ENCODE measurements at places on chromosomes 1 and 21. TPM values are rescaled to one million over a fixed set of nuclear protein-coding genes. Genes with fewer than 3 reads are reported as not detected.

Gene ATP1A4
- polyA plus RNA-seq: not detected

Gene FAM177B
- 16.5 TPM for polyA plus RNA-seq

Gene MYOG
- 1.5 TPM for polyA plus RNA-seq

Gene SNAP47
- polyA plus RNA-seq: 14.3 TPM

Gene TAS1R3
- 0.45 TPM for polyA plus RNA-seq

Gene TPTE
- polyA plus RNA-seq: not detected

Gene CAMK1G
- polyA plus RNA-seq: 0.37 TPM

Gene UTS2
- polyA plus RNA-seq: 0.68 TPM

Gene ZSWIM5
- polyA plus RNA-seq: 4.6 TPM

GRCh38 chr1:96682056-96682455 is 39.5 kb upstream of the PTBP2 start:
- DNase-seq: no peak

GRCh38 chr1:23423415-23424292 is 894 bp downstream of the TCEA3 start:
- peak; percentile 68 for DNase-seq

DNA sequence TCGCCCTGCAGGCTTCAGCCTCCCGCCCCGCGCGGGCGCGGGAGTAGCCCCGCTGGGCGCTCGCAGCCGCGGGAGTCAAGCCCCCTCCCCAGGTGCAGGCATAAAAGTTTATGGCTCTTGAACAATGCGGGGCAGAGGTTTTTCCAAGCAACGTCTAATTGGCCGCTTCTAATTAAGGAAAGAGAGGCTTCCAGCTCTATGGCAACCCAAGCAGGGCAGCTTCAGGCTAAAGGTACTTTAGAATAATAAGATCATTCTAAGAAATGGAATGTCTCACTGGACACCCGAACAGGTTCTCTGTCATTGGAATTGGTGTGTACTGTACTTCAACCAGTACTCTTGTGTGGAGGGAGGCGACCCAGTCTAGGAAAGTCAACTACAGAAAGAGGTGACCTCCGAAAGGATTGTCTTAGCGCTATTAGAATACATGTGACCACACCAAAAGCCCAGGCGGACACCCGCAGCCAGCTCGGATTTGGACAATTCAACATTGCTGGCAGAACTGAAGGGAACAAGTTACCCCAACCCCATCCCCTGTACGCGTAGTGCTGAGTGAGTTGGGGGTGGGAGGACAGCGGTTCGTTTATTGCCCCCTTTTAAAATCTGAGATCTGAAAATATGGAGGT is 12.5 kb downstream of the NR5A2 start:
- DNase-seq: peak; percentile 74

DNA sequence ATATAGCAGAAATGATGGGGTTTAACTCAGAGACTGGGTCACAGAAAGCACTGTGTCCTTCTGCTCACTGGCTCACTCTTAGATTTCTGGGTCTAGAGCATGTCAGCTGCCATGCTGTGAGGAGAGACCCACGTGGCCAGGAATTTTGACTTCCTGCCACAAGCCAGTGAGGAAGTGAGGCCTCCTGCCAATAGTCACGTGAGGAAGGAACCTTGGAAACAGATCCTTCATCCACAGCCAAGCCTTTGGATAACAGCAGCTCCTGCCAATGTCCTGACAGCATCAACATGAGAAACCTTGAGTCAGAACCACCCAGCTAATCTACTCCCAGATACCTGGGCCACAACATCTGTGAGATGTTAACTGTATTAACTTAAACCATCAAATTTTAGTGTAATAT is 114.5 kb upstream of the PLPPR5 start:
- no peak for DNase-seq

DNA sequence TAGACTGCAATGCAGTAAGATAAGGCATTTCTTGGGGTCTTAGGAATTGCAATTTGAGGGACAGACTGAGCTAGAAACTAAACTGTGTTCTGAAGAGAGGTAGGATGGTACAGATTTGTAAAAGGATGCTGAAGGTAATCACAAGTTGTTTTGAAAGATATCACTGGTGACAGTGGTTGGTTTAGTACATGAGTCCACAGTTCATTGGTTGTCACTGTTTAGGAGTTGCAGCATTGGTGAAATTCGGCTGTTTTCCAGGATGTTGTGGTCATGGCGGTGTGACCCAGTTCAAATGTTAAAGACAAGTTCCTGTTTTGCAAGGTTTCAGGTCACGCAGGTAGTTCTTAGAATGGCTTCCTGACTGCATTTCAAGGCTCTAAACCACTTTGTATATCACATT is 292.8 kb upstream of the B3GALT2 start:
- DNase-seq: peak; percentile 78

DNA sequence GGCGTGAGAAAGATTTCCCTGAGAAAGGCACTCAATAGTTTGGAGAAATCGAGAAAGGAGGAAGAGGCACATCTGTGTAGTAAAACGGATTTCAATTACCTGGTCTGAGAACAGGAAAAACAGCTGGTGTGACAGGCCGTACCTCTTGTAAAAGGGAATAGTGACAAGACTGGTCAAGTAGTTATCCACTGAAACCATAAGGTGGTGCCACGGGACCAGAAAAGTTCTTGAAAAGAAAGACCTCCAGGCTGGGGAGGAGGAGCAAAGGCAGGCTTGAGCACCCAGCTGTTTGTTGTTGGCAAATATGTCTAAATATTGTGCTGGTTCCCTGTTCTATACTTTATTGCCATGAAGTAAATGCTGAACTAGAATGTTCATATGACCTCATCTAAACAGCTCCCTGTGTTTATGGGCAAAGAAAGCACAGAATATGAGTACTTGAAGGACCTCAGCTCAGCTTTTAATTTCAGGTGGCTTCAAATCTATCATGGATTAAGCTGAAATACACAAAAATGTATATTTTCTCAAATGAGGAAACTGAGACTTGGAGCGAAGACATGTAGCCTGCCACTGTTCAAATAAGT is 4.0 kb downstream of the HAO2 start:
- DNase-seq: peak; percentile 82

DNA sequence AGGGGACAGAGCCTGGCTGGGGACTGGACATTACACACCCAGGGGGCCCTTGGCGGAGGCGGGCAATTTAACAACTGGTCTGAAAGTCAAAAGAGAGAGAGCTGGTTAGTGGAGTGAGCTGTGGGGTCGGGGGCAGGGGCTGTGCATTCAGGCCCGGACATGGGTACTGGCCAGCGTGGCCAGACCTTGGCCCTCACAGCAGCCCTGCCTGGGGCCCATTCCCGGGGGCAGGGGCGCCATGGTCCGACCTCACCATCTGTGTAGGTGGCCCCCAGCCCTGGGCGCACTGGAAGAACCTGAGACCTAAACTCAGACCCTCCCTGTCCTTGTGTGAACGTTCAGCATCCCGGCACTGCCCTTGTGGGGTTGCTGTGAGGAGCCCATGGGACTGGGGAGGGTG is 5.0 kb downstream of the CLDN19 start:
- DNase-seq: no peak

- DNase-seq: no peak
Observed at GRCh38 chr1:77706321-77706720, 23.9 kb upstream of the ZZZ3 start.

- DNase-seq: peak; percentile 33
Observed at GRCh38 chr1:172383536-172383935, 36.9 kb upstream of the C1orf105 start.

DNA sequence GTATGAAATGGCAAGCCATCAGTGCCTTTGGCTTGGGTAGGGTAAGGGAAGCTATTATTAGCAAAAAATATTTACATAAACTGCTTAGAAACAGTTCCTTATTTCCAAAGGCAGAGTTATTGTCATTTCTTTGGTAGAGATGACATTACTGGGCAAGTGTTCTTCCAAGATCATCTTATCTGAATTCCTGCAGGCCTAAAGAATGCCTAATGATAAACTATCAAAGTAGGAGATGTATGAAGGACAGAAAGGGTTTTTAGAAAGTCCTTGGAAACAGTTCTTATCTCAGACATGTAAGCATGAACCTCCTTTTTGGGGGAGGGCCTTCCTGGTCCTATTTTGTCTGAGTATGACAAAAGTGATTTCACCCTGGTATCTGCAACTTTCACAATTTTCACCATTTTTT is 5.1 kb upstream of the FRRS1 start:
- DNase-seq: no peak

GRCh38 chr1:241944300-241944699 is 13.3 kb upstream of the BECN2 start:
- DNase-seq: no peak

DNA sequence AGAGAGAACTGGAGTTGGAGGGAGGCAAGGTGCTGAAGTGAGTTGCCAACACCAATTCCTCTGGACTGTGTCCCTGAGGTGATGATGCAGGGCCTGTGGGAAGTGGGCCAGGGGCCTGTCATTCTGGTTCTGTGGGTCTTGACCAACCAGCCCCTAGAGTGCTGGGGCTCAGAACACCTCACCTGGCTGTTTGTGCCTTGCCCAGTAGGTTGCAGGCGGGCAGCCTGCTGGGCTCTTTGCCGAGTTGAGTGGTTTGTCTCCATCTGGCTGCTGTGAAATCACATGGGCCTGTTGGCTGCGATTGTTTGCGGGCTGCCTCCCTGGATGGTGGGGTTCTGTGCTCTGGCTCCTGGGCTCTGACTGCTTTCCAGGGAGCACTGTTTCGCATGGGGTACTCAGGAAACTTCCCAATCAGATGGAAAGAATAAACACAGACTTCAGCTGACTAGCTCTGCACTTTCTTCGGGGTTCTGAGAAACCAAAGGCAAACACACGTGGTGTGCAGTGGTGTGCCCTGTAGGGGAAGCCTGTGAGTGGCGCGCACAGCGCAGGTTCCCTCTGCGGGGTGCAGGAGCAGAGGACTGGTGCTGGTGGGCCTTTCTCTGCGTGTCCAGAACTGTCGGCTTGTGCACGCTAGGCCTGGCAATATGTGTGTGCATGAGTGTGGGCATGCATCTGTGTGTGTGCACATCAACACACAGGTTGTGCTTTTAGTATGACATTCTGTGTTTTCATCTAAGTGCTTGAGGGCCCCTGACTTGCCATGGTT is 95.1 kb downstream of the RHOU start:
- DNase-seq: no peak

DNA sequence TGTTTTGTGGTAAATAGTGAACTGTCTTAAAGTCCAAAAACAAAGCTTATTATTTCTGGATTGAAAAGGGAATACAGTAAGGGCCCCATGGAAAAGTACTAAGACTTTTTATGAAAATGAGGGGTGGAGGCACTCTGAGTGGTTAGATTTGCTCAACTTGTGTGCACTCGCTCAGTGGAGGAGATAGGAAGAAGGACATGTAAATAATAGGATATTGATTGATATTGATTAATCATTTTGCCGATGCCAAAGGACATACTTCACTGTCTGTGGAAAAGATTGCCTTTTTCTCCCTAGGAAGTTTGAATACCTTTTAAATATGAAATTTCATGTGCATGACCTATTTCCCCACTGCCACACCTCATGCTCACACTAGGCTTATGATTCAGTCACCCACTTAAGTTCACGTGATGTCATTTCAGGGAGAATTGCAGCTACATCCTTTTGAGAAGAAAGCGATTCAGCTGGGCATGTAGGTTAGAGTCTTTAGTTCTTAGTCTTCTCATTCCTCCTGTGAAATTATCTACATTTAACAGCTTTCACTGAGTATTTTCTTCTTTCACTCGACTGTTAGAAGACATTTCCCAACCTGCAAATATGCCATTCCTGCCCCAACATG is 5.0 kb downstream of the MTR start:
- no peak for DNase-seq

- DNase-seq: no peak
Observed at GRCh38 chr1:45216200-45216541, 9.8 kb upstream of the ZSWIM5 start.

GRCh38 chr21:33993286-33994231 is 78.0 kb upstream of the ATP5PO start:
- DNase-seq: no peak

- peak; percentile 32 for DNase-seq
Observed at GRCh38 chr1:66274634-66275033, 259.3 kb upstream of the SGIP1 start.

DNA sequence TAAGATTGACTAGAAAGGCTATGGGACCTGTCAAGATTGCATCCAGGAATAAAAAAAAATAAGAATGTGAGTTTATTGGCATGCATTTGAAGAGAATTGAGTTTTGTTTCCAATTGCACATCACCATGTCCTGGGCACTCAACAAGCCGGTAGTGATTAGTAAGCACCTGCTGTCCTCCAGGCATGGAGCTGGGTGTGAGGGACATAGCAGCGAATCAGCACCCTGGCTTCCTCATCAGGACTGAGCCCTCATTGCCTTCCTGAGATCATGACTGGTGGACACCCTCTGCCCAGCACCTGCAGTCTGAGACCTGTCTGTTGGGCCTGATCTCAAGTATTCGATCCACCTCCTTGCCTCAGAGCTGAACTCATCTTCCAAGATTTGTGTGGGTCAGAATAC is 26.8 kb downstream of the S100A6 start:
- no peak for DNase-seq

- DNase-seq: peak; percentile 58
Observed at GRCh38 chr1:111620441-111620971, 917 bp downstream of the RAP1A start.

DNA sequence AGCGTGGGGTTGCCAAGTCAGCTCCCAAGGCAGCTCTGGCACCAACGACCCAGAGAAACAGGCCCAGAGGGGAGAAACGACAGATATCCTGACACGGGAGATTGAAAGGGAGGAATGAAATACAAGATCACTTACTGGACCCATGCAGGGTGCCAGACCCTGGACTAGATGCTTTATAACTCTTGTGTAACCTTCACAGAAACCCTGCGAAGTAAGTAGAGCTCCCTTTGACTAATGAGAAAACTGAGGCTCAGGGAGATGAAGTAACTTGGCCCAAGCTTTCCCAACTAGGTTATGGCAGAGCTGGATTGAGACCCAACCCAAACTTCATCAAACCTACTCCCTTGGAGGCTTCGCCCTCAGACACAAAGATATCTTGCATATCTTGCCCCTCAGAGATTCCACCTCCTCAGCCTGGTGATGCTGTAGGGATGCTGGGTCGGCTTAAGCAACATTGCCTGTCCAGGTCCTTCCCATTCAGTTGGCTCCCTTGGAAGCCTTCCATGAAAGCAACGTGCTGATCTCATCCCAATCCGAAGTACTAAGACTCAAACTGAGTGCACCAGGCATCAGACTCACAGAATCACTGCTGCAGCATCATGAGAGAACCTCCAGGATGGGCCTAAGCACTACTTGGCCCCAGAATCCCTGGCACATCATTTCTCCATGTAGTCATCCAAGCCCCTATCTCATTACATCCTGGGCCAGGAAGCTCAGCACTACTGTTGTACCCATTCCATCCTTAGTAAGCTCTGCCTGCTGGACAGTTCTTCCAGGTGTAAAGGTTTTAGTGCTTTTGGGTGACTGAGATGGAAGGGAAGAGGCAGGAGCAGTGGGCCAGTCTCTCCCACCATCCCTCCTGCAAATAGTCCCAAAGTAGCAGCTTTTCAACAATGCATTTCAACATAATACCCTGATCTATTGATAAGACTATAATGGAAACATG is 1.1 kb upstream of the IGSF9 start:
- no peak for DNase-seq
